ENCODE measurements at places on chromosomes 1 and 21.

GRCh38 chr1:45643978-45644377 is 20.1 kb upstream of the CCDC17 start:
- peak; percentile 60 for DNase-seq

- no peak for DNase-seq
Observed at GRCh38 chr1:81989524-81989923, 188.8 kb downstream of the ADGRL2 start.

GRCh38 chr1:193533853-193534252 is 347.4 kb upstream of the B3GALT2 start:
- DNase-seq: no peak

- no peak for DNase-seq
Observed at GRCh38 chr1:192763243-192763642, 45.6 kb upstream of the RGS2 start.

GRCh38 chr1:56758794-56759193 is 60.4 kb downstream of the FYB2 start:
- DNase-seq: no peak

- no peak for DNase-seq
Observed at GRCh38 chr1:38095454-38095931, 48.9 kb upstream of the POU3F1 start.

GRCh38 chr21:17414766-17415165 is 98.1 kb upstream of the CXADR start:
- DNase-seq: no peak

- DNase-seq: no peak
Observed at GRCh38 chr1:153586347-153586746, 20.7 kb upstream of the S100A2 start.

Data from left colon (tissue), 2 donors.